Femur (tissue), 1 donor: ENCODE measurements at places on chromosomes 7 and 10.

DNA sequence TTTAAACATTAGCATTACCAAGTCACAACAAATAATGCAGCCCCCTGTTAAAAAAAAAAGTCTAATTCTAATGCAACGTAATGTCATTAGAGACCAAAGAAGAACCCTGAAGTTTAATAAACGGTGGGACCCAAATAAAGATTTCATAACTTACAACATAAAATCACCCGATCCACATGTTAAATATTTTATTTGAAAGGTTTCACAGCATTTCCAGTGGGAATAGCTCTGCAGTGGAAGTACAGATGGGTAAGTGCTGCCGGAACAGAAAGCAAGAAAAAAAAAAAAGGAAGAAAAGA lies 320.6 kb upstream of the ZMIZ1 start:
- DNase-seq, result no peak

- no peak for DNase-seq
Observed at GRCh38 chr7:111292026-111292470, 201.1 kb downstream of the LRRN3 start.

- no peak for DNase-seq
Observed at GRCh38 chr10:73926152-73926764, 15.3 kb downstream of the PLAU start.

DNA sequence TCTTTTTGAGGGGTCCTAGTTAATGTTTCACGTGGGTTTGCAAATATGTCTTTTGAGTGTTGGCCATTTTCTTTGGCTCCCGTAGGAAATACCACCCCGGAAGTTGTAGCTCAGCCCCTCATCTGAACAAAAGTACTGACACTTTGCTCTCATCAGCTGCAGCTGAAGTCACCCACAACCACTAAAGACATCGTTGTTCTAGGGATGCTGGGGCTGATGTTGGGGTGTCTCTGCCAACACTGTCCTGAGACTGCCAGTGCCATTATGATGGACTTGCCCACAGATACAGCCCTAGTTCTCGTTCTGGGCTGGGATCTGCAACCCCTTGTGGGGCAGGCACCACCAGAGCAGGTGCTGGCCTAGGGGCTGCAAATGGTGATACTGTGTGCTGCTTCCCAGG lies 82.6 kb upstream of the ARHGAP21 start:
- no peak for DNase-seq

- no peak for DNase-seq
Observed at GRCh38 chr7:88522771-88523293, 216.1 kb upstream of the STEAP4 start.

- DNase-seq, result no peak
Observed at GRCh38 chr7:26735976-26736600, 128.3 kb downstream of the SKAP2 start.

GRCh38 chr7:25031432-25031831 lies 51.5 kb upstream of the OSBPL3 start:
- DNase-seq, result no peak

DNA sequence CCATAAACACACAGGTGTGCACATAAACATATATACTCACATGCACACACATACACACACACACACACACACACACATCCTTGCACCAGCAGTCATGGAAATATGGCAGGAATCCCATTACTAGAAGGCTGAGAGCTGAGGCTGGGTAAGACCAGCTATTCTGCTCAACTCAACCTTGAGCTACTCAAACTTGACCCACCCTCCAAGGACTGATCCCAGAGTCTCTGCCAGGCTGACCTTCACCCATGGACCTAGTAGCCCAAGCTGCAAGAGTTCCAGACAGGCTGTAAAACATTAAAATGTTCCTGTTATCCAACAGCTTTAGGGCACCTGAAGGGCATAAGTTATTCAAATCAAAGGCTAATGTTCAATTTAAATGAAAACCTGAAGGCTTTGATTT lies 134.6 kb downstream of the FRMD4A start:
- DNase-seq, result no peak

DNA sequence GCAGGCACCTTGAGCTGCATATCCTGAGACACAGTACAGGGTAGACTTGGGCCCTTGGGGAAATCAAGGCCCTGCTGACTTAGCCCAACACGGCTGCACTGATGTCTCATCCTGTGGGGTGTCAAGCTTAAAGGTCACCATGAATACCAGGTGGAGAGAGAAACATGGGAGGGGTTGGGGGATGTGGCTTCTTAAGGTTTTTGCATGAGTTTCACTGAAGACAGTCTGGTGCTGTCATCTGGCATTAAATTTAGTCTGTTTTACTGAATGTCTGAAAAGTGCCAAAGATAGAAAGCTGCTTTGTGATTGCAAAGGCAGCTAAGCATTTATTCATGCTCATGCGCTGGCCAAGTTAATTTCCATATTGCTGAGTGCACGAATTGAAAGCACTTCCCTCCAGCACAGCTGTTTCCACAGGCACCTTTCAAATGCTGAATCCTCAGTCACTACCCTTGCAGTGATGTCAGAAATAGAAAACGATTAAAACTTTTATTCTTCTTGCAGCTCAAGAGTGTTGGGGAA lies 102.1 kb downstream of the OSBPL3 start:
- no peak for DNase-seq

GRCh38 chr7:64463636-64464375 lies 99.1 kb downstream of the ZNF680 start:
- DNase-seq, result peak; percentile 61

DNA sequence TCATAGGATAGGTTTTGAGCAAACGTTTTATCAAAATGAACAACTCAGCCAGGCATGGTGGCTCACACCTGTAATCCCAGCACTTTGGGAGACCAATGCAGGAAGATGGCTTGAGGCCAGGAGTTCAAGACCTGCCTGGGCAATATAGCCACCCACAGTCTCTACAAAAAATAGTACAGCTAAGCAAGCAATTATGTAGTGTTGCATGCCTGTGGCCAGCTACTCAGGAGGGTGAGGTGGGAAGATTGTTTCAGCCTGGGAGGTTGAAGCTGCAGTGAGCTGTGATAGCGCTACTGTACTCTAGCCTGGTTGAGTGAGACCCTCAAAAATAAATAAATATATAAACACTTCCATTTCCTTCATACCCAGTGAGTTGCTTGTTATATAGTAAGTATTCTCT lies 67.1 kb downstream of the LSMEM1 start:
- no peak for DNase-seq

- DNase-seq, result no peak
Observed at GRCh38 chr10:128908499-128908898, 558.5 kb upstream of the MGMT start.

GRCh38 chr7:130971297-130971696 lies 237.3 kb upstream of the KLF14 start:
- no peak for DNase-seq

GRCh38 chr7:114048386-114049235 lies 129.8 kb upstream of the PPP1R3A start:
- no peak for DNase-seq

DNA sequence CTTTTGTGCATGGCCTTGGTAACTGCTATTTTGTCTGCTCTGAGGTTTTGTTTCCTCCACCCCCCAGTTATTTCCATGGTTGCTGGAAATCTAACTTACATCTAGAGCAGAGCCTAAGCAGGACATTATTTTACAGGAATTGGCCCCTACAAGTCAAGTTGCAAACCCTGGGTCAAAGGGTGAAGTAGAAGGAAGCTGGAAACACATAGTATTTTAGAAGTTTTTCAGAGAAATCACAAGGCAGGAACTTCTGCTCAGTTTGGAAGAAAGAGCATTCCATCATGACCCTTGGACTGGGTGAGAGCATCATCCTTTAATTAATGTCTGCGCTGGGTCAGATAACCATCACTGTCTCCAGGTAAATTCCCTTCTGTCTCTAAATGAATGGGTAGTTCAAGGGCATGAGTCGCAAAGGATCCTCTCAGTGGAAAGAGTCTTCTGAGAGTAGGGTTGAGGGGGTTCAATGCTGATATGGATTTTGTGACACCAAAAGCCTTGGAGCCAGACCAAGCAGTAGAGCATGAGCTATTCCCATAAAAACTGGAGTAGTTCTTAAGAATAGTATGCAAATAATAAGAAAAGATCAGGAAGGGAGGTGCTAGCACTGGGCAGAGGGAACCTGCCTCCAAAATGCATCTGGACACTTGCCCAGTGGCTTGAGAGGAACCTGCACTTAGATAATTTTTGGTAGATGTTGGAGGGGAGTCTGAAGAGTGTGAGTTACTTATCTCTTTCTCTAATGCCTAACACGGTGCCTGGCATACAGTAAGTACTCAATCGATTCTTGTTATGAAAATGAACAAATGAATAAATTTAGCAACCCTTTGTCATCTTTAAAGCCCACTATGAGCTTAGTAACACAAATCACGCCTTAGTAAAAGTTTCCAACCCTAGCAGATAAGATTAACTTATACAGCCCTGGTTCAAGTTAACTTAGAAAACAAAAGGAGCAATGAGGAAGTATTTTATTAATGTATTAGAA lies 160.6 kb upstream of the ADO start:
- DNase-seq, result no peak

GRCh38 chr7:148622887-148623585 lies 32.5 kb downstream of the C7orf33 start:
- no peak for DNase-seq

DNA sequence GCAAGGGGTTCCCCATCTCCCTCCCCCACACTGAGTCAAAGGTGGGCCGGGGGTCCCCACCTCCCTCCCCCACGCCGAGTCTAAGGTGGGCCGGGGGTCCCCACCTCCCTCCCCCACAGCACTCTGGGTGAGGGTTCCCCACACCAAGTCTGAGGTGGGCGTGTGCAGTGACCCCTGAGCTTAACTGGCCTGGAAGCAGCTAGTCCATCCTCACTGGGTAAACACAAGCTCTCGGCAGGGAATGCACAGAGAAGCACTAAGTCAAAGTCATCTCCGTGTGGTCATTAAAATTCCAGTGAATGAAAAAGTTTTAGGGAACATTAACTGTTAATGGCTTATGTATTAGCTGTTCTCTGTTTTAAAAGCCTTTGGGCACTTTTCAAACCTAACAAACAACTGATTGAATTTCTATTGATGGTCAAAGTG lies 43.7 kb upstream of the PRKAR1B start:
- no peak for DNase-seq

DNA sequence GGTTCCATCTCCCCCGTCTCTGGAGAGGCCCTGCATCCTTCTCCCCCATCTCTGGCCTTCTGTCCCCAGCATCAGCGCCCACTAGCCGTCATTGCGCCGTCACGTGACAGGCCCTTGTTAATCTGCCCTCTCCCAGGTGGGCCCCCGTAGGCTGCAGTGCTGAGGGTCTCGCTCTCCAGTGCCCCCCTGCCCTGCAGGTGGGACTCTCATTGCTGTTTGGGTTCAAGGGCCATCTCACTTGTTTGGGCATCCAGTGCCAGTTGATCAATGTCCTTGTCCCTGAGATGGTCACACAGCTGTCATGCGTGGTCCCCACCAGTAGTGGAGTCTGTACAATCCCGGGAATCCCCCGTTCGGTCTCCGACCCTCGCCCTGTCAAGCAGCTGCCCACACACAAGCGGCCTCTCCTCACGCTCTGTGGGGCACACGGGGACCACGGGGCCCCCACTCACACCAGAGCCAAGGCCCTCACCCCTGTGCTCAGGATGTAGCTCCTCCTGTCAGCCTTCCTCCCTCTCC lies 114.0 kb downstream of the INPP5A start:
- DNase-seq, result no peak

DNA sequence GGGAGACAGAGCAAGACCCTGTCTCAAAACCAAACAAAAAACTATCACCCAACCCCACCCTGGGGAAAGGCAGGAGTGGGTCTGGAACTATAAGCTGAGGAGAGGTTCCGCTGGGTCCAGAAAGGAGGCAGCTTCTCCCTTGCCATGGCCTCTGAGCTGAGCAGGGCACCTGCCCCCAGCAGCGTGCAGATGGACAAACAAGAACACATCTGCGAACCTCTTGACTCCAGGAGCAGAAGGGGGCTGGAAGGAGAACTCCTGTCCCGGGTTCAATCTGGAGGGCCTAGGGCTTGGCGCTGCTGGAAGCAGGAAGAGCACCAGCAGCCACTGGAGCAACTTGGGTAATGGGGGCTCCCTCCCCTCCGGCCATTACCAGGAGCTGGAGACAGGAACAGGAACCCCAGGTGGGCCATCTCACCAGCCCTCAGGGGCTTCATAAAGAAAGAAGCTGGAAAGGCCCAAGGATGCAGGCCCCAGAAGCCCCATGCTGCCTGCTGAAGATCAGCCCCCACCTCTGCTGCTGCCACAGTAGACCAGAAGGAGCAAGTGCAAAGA lies 19.0 kb upstream of the PPIF start:
- no peak for DNase-seq

- DNase-seq, result no peak
Observed at GRCh38 chr10:92052741-92053140, 129.2 kb downstream of the BTAF1 start.

- DNase-seq, result no peak
Observed at GRCh38 chr10:116307455-116307854, 16.8 kb upstream of the CCDC172 start.

GRCh38 chr7:2681929-2682799 lies 5.8 kb upstream of the AMZ1 start:
- DNase-seq, result no peak

DNA sequence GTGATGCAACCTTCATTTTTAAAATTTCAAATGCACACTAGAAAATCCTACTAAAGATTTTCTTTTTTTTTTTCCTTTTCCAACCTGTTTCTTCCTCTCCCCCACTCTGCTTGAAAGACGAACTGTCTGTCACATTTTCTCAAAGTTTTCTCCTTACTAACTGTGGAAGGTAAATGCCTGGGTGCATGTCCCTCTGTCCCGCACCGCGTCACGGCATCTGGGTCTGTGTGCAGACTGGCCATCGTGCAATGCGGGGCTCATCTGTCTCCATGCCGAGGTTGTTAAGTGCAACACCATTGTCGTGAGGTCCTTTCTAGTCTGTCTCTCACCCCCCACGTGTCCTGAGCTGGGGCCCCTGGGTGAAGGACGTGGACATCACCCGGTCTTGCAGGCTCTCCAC lies 28.4 kb downstream of the PFKFB3 start:
- DNase-seq, result no peak

GRCh38 chr7:50552921-50553320 lies 12.3 kb downstream of the DDC start:
- DNase-seq, result peak; percentile 41

- no peak for DNase-seq
Observed at GRCh38 chr7:64863021-64863420, 40.1 kb upstream of the ZNF273 start.

DNA sequence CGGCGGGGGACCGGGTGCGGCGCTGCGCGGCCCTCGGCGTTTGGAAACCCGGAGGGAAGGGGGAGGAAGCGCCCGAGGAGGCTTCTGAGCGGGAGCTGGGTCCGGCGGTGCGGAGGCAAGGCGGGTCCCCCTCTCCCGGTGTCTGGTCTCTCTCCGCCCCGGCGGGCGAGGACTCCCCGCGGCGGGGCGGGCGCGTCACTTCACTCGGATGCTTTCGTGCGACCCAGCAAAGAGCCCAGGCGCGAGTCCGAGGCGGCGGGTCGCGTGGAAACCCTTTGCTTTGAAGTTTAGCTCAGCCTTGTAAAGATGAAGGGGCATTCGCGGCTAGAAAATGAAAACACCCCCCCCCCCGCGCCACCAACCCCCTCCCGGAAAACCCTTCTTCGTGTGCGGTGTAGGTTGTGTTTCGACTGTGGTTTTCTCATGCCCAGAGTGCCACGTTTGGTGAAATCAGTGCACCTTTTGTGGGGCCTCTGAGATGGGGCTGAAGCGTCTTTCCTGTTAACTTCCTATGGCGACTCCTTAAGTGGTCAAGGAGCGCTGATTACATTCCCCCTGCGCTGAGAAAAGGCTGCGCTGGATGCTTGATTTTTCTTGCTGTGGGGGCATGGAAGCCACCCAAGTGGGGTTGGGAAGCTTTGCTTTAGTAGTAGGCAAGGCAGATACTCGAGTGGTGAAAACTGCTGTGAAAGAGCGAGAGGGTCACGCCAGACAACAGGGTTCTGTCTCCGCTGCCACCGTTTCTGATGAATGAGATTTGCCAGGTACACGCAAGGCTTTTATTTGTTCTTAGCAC lies 876 bp downstream of the GNAI1 start:
- DNase-seq, result peak; percentile 60

GRCh38 chr7:45082031-45082830 lies 6.5 kb downstream of the NACAD start:
- no peak for DNase-seq
